ENCODE measurements at places on chromosomes 7 and 10.

GRCh38 chr10:14172336-14172950 is 158.3 kb downstream of the FRMD4A start:
- DNase-seq = no peak

DNA sequence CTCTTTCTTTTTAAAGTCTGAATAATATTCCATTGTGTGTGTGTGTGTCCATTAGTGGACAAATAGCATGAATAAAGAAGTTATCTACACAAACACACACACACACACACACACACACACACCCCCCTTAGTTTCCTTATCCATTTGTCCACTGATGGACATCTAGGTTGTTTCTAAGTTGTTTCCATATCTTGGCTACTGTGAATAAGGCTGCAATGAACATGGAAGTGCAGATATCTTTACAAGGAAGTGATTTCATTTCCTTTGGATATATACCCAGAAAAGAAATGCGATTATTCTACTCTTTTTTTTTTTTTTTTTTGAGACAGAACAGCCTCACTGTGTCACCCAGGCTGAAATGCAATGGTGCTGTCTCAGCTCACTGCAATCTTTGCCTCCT is 113.5 kb downstream of the MBL2 start:
- DNase-seq = no peak

DNA sequence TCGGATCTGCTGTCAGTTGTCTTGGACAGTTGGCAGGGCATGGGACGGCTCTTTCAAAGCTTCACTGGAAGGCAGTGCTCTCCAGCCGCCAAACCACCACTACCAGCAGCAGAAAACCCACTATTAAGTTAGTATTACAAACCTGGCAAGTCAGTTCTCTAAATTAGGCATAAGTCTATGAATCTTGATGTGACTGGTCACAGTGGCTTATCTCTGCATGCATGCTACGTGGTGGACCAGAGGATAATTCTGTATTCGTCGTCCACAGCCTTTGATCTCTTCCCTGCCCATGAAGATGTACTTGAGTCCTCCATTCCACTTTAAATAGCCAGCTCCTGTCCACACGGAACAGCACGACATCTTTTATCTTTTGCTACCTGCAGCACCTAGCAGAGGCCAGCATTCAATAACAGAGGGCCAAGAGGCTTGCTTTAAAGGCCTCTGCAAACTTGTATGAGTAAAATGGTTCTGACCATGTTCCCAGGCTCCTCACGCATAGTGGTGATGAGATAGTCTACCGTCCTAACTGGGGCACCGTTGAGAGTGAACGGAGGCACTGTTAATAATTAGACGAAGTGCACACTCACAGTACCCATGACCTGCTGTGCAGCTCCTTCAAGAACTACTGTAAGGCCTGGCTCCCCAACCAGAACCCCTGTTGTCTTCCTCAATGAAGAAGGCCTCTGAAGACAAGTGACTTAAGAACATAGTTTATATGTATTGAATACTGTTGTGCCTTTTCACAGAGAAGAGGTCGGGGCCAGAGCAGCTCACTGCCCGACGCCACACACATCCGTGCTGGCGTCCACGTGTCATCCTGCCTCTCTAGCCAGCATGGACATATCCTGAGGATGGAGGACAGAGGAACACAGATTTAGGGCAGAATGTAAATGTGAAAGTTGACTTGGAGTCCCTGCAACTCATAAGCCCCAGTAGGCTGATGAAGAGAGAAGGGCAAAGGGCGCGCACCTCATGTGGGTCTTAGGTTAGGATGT is 1.0 kb downstream of the GPR146 start:
- DNase-seq = no peak

GRCh38 chr10:27998178-27998953 is 513 bp downstream of the ODAD2 start:
- DNase-seq = peak; percentile 10

DNA sequence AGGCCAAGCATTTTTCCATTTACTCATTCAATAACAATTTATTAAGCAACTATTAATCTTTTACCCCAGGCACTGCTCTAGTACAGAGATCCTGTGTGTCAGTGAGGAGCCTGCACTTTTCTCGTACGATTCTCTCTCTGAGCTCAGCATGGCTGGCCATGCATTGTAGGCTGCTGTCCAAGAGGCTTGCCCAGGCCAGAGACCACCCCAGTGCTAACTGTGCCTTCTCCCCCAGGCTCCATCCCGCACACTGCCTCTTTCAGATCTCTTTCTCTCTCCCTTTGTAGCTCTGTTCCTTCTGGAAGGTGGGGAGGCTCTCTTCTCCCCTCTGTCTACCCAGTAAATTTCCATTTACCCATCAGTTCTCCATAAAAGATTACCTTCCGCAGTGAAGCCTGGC is 101.0 kb upstream of the IKZF1 start:
- no peak for DNase-seq

DNA sequence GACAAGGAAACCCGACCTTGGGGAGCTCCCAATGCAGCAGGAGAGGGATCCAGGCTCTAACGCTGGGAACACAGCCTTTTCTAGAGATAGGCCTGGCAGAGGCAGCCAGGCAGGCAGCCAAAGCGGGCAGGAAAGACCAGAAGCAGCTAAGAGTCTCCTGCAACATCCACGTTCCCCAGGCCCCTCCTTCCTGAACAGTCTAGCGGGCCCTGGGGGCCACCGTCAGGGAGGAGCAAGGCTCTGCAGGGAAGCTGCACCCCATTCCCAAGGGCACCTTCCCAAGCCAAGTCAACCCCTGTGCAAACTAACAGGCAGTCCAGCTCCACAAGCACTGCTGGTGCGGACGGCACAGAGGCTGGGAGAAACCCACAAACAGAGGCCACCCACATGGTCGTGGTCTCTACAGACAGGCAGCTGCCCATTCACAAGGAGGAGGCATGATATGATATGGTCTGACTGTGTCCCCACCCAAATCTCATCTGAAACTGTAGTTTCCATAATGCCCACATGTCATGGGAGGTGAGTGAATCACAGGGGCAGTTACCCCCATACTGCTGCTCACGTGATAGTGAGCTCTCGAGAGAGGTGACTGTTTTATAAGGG is 115.7 kb downstream of the MAD1L1 start:
- no peak for DNase-seq

DNA sequence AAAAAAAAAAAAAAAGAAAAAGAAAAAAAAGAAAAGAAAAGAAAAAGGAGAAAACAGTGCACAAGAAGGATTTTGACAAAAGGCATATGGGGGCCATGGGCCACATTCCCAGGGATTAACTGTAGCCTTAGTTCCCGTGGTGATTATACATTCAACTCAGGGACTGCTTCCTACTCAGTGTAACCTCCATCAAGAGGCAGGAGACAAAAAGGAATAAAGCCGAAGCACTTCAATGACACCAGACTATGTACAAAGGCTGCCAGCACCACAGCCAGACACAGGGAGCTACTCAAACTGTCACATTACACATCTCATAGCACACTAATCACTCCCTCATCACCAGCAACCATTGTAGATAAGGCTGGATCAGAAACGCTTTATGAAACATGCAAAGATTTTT is 5.1 kb upstream of the PMPCB start:
- DNase-seq = no peak

DNA sequence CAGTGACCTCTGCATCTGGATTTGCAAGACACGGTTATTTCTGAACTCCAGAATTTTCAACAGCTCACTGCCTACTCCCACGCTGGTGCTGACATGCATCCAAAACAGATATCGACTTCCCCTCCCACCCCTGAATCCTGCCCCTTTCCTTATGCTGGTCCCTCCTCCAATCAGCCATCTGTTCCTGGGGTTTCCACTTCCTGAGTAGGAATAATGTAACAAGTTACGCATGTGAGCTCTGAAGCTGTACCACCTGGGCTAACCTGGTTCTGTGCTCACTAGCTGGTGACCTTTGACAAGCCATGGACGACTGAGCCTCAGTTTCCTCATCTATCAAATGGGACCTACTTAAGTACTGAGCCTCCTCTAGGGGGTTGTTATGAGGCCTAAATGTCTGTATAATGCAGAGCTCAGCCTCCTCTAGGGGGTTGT is 1.7 kb upstream of the NCAPG2 start:
- no peak for DNase-seq

DNA sequence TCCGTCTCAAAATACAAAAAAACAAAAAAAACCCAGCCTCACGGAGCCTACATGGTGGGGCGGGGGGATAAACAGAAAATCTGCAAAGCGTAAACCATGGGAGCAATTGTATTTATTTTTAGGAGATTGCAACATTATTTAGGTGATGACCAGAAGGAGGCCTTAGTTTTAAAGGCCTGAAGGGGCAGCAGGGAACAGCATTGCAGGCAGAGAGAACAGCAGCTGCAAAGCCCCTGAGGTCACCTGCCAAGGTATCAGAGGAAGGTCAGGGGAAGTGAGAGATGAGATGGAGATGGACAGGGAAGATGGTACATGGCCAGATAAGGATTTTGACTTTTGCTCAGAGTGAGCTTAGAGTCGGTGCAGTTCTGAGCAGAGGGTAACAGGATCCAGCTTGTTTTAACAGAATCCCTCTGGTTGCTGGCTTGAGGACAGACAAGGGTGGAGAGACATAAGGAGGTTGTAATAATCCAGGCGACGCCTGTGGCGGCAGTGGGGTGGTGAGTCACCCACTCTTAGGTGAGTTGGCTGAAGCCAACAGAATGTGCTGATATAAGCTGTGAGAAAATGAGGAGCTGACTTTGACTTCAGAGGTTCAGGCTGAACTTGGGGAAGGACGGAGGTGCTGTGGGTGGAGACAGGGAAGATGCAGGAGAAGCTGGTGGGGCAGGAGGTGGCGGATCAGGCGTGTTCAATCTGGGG is 82.3 kb upstream of the GTF2I start:
- DNase-seq = no peak

- no peak for DNase-seq
Measured at GRCh38 chr10:111475720-111476119, 398.9 kb downstream of the ADRA2A start.

DNA sequence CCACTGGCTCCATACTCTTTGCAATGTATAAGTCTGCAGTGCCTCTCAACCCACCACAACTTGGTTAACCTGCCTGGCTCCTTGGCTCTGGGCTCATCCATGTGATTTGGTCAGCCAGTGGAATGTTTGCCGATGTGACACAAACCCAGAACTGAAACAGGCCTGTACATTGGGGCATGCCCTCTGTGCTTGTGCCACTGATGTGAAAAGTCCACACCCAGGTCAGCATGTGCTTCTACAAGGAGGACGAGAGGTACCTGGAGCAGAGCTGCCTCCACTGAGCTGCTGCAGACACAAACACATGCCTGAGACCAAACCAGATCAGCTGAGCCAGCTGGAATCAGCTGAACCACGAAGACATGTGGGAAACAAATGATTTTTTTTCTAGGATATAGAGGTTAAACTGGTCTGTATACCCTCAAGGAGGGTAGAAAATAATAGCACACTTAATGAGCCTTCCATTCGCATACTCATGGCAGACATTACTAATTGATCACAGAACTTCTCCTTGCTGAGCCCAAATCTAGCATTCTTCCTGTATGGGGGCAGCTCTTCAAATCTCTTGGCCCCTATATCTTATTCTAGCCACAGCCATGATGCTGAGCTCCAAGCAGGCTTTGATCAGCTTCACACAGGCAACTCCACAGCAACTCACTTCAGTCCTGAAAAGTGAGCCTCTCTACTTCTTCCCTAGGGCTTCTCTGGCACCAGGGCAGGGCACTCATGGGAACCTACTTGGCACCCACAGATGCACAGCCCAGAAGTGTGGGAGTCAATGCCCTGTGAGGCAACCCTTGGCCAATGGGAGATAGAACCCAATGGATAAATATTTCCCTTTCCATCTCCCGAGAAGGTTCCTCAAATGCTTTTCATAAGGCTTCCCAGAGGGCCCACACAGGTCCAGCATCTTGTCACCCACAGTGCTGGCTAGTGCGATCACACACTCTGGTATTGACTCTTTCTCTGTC is 18.6 kb downstream of the PYROXD2 start:
- DNase-seq = no peak

GRCh38 chr7:99733448-99733847 is 1.5 kb downstream of the CYP3A7 start:
- no peak for DNase-seq

- DNase-seq = no peak
Measured at GRCh38 chr7:114785496-114785895, 136.4 kb upstream of the MDFIC start.

DNA sequence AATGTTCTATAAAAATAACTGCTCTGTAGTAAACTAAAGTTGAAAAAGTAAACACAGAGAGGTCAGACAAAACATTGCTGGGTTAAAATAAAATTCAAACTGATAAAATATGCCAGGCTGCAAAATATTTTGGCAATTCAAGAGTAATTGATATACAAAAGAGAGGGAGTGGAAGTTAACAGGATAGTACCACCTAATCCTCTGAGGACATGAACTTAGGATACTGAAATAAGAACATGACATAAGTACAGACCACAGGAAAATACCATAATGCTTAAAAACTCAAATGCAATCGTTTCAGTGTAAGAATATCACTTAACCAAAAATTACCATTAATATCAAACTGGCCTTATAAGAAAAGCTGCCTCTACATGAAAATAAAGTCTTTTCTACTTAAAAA is 37.6 kb upstream of the GPR22 start:
- no peak for DNase-seq

GRCh38 chr10:59077855-59078254 is 98.6 kb upstream of the PHYHIPL start:
- DNase-seq = no peak

DNA sequence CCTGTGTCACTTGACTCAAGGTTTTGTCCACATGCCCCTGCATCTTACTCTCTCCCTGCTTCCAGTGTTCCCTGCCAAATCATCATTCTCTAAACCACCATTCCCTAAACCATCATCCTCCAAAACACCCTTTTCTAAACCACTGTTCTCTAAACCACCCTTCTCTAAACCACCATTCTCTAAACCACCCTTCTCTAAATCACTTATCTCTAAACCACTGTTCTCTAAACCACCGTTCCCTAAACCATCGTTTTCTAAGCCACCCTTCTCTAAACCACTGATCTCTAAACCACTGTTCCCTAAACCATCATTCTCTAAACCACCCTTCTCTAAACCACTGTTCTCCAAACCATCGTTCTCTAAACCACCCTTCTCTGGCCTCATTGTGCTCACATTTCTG is 142.1 kb downstream of the CXCL12 start:
- no peak for DNase-seq

DNA sequence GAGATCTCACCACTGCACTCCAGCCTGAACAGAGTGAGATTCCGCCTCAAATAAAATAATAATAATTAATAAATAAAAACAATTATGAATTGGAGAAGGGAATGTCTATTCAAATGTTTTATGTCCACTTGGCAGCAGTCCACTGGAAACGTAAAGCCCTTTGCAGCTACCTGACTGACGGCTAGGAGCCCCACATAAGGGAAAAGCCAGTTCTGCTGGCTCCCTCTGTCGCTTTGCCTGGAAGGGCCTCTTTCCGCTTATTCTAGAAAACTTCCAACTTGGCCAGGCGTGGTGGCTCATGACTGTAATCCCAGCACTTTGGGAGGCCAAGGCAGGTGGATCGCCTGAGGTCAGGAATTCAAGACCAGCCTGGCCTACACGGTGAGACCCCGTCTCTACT is 6.1 kb upstream of the TNS3 start:
- DNase-seq = no peak

GRCh38 chr10:132904181-132904813 is 38.1 kb downstream of the CFAP46 start:
- DNase-seq = no peak

- DNase-seq = no peak
Measured at GRCh38 chr10:91838199-91838598, 40.0 kb downstream of the TNKS2 start.

- no peak for DNase-seq
Measured at GRCh38 chr7:133121175-133121844, 39.4 kb upstream of the CHCHD3 start.

GRCh38 chr7:80764132-80764531 is 125.7 kb downstream of the CD36 start:
- DNase-seq = no peak

Measured in brain pericyte (primary cell).